ENCODE measurements at places on chromosomes 12 and 14.

- DNase-seq = no peak
Observed at GRCh38 chr12:77049767-77050353, 15.5 kb downstream of the E2F7 start.

GRCh38 chr14:89000007-89000942 is 175.8 kb downstream of the TTC8 start:
- no peak for DNase-seq

DNA sequence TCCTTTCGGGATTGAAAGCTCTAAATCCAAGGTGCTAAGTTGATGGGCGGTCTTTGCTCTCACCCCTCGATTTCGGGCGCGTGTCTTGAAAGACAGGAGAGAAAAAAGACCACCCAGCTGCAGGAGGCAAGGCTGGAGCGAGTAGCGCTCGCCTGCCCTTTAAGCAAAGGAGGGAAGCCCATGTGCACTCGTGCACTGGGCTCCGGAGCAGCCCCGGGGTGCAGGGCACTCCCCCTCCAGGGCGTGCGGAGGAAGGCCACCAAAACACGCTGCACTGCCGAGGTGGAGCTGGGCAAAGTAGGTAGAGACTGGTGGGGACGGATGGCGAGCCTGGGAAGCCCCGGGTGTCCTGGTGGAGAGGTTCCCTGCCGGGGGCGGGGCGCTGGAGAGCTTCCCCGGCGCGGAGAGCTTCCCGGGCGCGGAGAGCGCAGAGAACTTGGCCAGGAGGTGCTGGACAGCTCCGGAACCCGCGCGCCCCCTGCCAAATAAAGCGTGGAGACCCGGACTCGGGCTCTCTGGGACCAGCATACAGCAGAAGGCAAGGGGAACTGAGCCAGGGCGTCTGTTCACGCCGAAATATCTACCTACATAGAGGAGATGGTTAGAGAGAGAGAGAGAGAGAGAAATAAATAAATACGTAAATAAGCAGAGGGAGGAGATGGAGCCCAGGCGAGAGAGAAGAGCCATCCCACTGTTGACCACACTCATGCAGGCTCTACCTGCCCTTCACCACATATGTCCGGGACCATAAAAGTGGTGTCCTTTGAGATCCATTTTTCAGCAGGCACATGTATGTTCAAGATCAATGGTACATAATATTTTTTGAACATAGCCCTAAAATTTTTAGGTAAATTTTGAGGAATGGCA is 662 bp upstream of the NELL2 start:
- DNase-seq = no peak

DNA sequence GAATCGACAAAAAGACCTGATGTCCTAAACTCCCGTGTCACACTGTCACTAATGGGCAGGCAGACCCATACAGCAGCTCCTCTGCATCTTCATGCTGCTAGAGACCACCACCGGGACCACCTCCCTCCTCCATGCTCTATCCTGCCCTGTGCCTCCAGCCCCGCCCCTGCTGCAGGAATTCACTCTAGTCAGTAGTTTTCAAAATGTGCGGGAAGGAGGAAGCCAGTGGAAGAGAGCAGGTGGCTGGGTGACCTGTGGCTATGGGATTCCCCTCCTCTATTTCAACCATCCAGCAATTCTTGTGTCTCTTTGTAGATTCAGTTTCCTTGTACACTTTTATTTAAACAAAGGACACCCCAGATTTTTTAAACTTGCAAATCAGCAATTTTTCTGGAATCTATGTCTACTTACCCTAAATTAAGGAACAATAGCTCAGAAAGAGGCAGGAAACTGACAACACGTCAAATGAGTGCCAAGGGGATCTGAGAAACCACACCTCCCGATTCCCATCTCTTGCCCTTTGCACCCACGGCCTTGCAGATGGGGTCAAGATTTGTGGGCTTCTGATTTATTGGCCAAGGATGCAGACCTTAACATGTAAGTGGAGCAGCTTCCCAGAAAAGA is 20.4 kb upstream of the MAP1LC3B2 start:
- no peak for DNase-seq

GRCh38 chr12:58925751-58926150 is 5.4 kb upstream of the LRIG3 start:
- no peak for DNase-seq

DNA sequence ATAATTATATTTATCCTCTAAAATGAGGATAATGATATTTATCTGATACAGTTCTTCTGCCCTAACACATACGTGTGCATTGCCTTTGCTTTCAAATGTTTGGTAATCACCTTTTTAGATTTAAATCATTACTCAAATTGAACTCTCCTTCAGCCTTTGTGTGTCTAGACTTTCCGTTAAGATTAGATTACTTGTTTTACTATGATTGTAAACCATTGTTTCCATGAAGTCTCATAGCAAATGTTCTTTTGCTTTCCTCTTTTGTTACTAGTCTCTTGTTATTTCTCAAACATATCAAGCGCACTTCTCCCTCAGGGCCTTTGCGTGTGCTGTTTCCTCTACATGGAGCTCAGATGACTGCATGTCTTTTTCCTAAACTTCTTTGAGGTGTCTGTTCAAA is 63.7 kb downstream of the ETV6 start:
- no peak for DNase-seq

DNA sequence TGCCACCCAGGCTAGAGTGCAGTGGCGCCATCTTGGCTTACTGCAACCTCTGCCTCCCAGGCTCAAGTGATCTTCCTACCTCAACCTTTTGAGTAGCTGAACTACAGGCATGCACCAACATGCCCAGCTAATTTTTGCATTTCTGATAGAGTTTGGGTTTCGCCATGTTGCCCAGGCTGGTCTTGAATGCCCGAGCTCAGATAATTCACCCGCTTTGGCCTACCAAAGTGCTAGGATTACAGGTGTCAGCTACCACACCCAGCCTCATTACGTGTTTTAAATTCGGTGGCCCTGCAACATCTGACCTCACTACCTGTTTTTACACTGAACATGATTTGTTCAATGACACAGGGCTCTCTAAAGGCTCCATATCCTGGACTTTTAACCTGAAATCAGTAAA is 22.9 kb upstream of the RDH16 start:
- DNase-seq = no peak

- no peak for DNase-seq
Observed at GRCh38 chr14:96364962-96365361, 1.6 kb downstream of the GSKIP start.
